ENCODE measurements at places on chromosomes 12 and 14.

GRCh38 chr12:71445071-71445470 lies 5.5 kb downstream of the LGR5 start:
- no peaks in the 10 kb centered on the region for H3K36me3 ChIP-seq
- DNase-seq = no peak
- H3K27me3 ChIP-seq = peaks cover 54% of the 10 kb centered on the region
- H3K4me3 ChIP-seq = no peak overlapping the region
- H3K4me1 ChIP-seq = peaks cover 4% of the 10 kb centered on the region

- no peak overlapping the region for H3K4me3 ChIP-seq
- DNase-seq = no peak
- H3K4me1 ChIP-seq = peaks cover 59% of the 10 kb centered on the region
- H3K27ac ChIP-seq = peak overlapping the region; percentile 93
- H3K36me3 ChIP-seq = no peaks in the 10 kb centered on the region
These were observed 25.0 kb downstream of the DACT1 start for GRCh38 chr14:58662759-58663158.

- DNase-seq = peak; percentile 21
- no peak overlapping the region for H3K4me3 ChIP-seq
- peaks cover 17% of the 10 kb centered on the region for H3K4me1 ChIP-seq
- H3K36me3 ChIP-seq = no peaks in the 10 kb centered on the region
- H3K27ac ChIP-seq = no peak overlapping the region
These were observed 117.1 kb upstream of the PTPRB start for GRCh38 chr12:70754330-70754741.

DNA sequence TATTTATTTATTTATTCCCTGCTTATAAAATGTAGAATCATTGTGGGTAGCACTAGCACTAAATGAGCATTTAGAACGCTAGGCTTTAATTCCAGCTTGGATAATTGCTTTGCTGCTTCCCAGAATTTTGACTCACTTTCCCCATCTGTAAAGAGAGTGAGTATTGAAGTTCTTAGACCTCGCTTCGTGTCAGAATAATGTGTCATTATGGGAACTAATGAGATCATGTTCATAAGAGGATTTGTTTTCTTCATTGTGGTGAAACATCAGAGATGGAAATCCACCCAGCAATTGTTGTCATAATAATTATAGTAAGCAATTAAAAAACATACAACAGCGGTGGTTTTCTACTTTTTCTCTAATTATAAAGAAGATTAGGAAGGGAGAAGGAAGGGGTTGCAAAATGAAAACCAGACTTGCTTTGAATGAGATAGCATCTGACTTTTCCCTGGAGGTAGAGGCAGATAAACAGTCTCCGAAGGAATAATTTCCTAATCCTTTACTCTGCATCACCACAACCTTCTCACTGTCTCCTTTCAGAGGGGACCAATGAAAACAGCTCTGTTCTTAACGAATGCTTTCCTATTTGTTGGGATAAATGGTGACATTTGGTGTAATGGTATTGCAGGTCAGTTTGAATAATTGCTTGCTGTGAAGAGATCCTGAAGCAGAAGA lies 86.8 kb upstream of the ARHGAP5 start:
- H3K4me3 ChIP-seq = no peak overlapping the region
- H3K4me1 ChIP-seq = peaks cover 25% of the 10 kb centered on the region
- no peak overlapping the region for H3K27ac ChIP-seq
- H3K36me3 ChIP-seq = no peaks in the 10 kb centered on the region
- H3K27me3 ChIP-seq = no peaks in the 10 kb centered on the region

DNA sequence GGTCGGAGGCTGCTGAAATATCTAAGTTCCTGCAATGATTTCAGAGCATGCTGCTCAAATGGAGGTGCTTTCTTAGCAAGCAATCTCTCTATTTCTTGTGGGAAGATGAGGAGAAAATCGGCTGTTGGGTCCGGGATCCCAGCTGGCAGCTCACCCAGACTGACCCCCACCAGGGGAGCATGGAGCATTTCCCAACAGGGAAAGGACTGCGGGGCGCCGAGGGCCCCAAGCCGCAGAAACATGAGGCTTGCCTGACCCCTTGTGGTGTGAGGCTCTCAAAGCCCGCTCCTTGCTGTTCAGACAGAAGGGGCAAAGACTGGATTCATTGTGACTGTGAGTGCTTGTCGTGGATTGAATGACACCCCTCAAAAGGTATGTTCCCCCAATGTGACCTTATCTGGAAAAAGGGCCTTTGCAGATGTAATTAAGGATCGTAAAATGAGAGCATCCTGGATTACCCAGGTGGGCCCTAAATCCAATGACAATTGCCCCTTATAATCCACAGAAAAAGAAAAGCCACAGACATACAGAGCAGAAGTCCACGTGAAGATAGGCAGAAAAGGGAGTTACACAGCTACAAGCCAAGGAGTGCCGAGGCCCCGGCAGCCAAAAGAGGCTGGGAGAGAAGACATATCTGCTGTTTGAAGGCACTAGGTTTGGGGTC lies 116.3 kb upstream of the VASH1 start:
- peak; percentile 47 for DNase-seq
- no peaks in the 10 kb centered on the region for H3K36me3 ChIP-seq
- no peaks in the 10 kb centered on the region for H3K4me1 ChIP-seq
- no peak overlapping the region for H3K27ac ChIP-seq
- H3K27me3 ChIP-seq = no peaks in the 10 kb centered on the region
- no peak overlapping the region for H3K4me3 ChIP-seq
